Fibroblast of the aortic adventitia (primary cell): ENCODE measurements at places on chromosomes 3 and 15.
A peak's percentile ranks its signal among the peaks of the same experiment; 100 is the strongest.

DNA sequence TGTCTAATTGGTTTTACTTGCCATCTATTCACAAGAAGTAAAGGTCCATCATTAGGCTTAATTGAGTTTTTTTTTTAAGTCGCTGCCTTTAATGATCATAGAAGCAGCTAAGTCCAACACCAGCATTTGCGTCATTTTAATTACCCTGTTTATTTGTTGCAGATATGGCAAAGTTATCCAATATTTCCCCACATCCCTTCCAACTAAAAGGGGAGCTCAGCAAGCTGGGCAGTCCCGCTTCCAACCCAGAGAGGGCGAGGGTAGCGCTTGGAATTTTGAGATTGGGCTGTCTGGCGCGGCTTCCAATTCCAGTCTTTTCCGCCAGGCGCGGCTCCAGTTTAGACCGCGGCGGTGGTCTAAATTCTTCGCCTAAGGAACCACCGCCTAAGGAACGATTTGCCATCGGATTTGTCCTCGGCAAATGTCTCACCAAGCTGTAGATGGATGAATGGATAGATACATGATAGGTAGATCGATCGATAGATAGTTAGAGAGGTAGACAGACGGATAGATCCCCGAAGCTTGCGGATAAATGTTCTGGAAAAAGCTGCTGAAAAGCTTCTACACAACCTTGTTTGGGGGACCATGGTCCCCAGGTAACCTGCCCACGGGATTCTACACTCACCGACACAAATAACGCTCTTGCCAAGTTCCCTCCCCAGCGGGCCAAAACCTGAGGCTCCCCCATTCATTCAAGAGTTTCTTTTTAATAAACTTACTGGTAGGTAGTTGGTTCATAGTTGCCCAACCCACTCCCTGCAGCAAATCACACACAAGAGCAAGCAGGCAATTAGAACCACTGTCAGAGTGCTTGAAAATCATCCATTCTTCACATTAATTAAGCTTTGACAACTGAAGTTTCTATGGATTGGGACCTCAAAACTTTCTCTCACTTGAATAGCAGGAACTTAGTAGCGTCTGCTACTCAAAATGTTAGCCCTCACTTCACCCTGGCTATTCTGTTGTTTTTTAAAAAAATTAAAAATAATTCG is 49.1 kb downstream of the ZIC4 start:
- no peak for DNase-seq

- no peak for DNase-seq
Measured at GRCh38 chr3:113431811-113432210, 9.5 kb downstream of the CFAP44 start.

GRCh38 chr15:68106656-68107055 is 52.5 kb downstream of the PIAS1 start:
- DNase-seq = peak; percentile 40

DNA sequence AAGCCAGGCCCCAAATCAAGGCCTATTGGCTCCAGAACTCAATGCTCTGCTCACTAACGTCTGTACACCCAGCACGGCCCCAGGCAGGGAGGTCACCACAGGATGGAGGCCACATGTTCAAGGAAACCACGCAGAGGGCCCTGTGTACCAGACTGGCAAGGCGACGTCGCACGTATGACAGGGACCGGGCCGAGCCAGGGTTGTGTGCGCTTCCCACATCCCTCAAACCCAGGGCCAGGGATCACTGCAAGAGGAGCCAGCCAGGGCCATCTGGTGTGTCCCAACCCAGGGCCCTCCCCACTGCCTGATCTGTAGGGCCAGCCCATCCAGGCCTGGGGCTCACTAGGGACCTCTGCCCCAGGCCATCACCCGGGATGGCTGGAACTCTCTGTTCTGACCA is 62.0 kb downstream of the ZNF445 start:
- no peak for DNase-seq

- DNase-seq = no peak
Measured at GRCh38 chr15:65881766-65882434, 12.6 kb downstream of the RAB11A start.

GRCh38 chr3:79361748-79362378 is 405.9 kb downstream of the ROBO1 start:
- peak; percentile 67 for DNase-seq

- no peak for DNase-seq
Measured at GRCh38 chr3:123447749-123448517, 957 bp downstream of the ADCY5 start.

DNA sequence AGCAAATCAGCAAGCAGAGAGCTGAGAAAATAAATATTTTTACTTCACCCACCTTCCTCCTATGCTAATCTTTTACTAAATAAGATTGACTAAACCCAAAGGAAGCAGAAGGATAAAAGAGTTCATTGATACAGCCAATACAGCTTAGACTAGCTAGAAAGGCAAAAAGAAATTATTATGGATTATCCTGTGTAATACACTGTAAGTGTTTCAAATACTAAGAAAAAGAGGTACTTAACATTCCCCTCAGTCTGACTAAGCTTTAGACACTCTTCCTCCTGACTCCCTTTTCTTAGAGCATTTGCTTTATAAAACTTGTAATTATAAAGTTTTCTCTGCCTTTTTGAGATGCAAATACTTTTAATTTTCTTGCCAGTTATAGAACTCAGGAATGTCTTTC is 848.9 kb upstream of the CADM2 start:
- DNase-seq = no peak

- DNase-seq = no peak
Measured at GRCh38 chr3:11624704-11625375, 18.9 kb downstream of the VGLL4 start.

- DNase-seq = no peak
Measured at GRCh38 chr3:105397974-105398373, 31.3 kb downstream of the ALCAM start.

DNA sequence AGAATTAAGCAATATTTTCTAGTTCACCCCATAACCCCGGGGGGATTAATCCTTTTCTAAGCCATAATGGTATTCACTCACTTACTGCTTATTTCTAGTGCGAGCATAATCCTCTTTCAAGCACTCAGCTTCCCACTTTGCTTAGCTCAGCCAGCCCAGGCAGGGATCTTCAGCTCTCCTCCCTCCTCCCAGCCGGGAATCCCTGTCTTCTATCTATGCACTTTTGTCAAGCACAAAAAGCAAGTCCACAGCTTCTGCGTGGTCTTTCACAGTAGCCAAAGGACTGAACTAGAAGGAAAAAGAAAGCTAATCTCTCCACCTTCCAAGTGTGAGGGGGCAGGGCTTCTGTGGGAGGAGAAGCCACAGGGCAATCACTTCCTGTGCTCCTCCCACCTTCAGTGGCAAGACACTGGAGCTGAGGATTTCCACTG is 62.8 kb downstream of the PEX5L start:
- no peak for DNase-seq

- DNase-seq = no peak
Measured at GRCh38 chr3:73433687-73434086, 191.1 kb downstream of the PDZRN3 start.

DNA sequence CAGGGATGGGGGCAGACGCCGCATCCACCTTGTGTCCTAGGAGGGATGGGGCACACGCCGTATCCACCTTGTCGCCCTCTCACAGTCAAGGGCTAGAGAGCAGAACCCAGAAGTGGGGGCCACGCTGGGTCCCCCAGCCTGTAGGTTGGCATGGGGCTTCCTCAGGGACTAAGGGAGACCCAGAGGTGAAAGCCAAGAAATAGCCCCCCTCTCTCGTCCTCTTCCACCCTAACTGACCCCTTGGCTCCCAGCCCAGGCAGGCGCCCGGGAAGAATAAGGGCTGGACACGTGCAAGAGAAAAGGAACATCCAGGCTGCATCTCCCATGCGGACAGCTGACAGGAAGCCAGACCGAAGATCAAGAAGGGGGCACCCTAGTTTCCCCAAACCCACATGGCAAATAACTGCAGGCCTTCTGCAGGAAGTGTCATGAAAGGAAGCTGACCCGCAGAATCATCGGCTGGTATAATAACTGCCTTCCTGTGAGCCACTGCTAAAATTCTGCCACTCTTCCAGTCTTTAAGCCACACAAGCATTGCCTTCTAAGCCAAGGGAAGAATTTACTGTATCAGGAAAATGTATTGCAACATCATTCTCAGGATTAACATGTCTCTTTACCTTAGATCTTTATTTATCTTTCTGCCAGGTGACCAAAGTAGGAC is 38.5 kb upstream of the TFRC start:
- DNase-seq = no peak

DNA sequence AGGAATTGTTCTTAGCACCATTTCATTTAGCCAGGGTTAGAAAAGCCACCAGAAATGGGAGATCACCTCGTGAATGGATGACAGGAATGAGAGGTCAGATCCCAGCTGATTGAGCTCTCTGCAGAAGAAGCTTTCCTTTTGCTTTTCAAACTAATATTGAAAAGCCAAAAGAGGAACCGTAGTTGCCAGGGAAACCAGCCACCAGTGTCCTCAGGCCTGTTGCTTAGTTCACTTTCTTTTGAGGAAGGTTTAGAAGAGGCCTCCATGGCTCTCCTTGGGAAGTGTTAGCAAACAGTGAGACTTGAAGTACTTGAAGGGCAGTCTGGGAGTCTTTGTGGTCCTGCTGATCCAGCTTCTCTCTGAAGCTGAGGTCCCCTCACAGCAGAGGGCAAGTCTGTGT is 7.4 kb upstream of the CCK start:
- DNase-seq = no peak

GRCh38 chr3:155018621-155019330 is 61.3 kb upstream of the MME start:
- no peak for DNase-seq

DNA sequence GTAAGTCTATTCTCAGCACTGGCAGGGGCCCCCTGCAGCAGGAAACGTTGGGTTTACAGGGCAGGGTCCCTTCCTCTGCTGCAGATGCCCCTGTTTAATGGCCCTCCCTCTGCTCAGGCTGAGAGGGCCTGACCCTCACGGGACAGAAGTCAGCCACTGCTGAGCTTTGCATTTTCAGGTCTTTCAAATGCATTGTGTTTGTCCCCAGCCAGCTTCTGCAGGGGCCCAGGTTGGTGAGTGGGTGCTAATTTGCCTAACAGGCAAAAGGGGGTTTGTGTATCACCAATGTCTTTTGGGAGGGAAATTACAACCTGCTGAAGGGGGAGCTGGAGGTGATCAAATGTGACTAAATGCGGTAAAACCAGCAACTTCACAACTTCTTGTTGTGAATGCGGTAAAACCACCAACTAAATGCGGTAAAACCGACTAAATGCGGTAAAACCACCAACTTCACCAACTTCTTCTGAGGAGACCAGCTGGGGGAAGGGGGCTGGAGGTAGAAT is 44.8 kb upstream of the UBE2E1 start:
- no peak for DNase-seq

GRCh38 chr3:160616311-160616710 is 50.9 kb upstream of the KPNA4 start:
- DNase-seq = no peak

DNA sequence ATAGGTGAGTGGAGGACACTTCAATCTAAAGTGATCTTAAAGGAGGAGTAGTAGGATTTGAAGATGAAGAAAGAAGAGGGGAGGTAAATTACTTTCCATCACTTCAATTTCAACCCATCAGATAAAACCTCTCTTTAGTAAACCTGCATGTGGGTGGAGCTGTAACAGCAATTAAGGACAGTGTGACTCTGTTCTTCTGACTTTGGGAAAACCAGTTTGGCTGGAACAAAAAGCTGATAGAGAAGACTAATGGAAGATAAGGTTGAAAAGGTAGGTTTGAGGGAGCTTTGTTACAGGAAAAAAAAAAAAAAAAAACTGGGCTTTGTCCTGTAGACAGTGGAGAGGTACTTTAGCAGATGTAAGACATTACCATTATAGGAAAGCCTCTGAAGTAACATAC is 4.5 kb upstream of the GSK3B start:
- DNase-seq = no peak

- peak; percentile 78 for DNase-seq
Measured at GRCh38 chr3:71585887-71586809, 2.6 kb upstream of the FOXP1 start.

DNA sequence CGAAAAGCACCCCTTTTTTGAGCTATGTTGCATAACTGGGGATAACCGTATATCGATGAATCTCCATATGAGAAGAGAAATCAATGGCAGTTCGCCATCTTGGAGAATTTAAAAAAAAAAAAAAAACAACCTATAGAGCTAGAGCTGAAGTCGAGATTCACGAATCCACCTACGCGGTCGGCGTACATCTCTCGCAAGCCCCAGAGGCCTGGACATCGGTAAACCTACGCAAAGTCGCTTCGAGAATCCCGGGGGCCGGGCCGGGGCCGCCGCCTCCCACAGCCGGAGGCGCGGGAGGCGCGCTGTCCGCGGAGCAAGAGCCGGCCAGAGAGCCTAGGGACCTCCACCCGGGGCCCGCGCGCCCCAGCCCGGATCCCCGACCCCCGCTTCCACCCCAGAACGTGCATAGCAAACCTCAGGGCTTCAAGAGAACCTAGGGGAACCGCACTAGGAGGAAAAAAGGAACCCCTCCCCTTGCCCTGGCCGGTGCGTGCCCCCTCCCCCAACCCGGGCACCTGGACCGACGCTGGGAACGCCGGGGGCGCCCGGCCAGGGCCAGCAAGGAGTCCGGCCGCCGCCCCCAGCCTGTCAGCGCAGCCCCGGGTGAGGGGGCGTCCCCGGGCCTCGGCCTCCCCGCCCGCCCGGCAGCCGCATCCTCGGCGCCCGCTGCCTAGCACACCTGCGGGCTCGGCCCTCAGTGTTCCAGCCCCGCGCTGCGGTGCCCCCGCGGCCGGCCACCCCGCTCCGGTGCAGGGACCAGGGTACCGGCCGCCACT is 567 bp downstream of the PFN2 start:
- DNase-seq = peak; percentile 92

DNA sequence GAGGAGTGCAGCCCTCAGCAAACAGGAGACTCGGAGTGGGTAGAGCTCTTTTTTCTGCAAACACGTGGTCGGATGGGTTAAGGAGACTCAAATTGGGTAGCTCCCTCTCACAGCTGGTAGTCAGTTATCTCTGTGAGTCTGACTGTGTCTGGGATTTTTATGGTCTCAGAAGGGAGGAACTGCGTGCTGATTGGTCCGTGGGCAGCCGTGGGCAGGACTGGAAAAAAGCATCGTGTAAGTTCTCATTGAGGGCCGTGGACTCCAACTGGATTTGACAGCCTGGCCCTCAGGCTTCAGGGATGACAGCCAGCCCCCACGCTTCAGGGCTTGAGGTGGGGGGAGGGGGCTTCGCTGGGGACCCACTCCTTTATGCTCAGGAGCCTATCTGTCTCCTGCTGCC is 463.9 kb downstream of the EPHA3 start:
- DNase-seq = no peak

- no peak for DNase-seq
Measured at GRCh38 chr15:35064576-35065190, 20.4 kb downstream of the NANOGP8 start.

DNA sequence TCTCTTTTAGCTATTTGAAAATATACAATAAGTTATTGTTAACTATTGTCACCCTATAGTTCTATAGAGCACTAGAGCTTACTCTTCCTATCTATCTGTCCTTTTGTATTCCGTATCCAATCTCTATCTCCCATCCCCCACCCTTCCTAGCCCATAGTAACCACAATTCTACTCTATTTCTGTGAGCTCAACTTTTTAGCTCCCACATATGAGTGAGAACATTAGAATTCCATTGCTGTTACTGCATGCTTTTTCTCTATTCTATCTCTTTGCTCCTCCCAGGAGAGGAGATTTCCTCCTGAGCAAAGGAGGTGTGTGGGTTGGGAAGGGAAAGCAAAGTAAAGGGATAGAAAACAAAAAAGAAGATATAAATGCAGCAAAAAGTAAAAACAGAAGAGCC is 105.6 kb upstream of the SLC4A7 start:
- DNase-seq = peak; percentile 58
